Cardiac muscle cell (in vitro differentiated cells and primary cell): ENCODE measurements at places on chromosomes 16 and 17. TPM values are rescaled to one million over a fixed set of nuclear protein-coding genes. Genes with fewer than 3 reads are reported as not detected.

The APOBR gene
- not detected in 2 replicates for polyA plus RNA-seq

DNA sequence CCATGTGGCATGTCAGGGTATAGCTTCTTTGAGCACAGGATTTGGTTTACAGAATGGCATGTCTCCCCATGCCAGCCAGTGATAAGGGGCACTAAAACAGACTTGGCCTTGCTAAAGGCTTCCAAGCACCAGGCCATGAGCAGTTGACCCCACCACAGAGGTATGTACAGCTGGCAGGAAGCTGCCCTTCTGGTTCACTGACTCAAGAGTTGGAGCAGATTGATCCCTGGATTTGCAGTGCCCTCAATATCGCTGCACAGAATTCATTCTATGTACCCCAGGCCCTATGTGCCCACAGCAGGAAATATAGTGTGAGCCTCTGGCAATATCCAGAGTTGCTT is 24.3 kb downstream of the HLF start:
- DNase-seq: no peak
- H3K36me3 ChIP-seq: no peaks in the 10 kb centered on the region
- H3K27ac ChIP-seq: no peak overlapping the region
- no peak overlapping the region for H3K4me3 ChIP-seq
- no peaks in the 10 kb centered on the region for H3K4me1 ChIP-seq

DNA sequence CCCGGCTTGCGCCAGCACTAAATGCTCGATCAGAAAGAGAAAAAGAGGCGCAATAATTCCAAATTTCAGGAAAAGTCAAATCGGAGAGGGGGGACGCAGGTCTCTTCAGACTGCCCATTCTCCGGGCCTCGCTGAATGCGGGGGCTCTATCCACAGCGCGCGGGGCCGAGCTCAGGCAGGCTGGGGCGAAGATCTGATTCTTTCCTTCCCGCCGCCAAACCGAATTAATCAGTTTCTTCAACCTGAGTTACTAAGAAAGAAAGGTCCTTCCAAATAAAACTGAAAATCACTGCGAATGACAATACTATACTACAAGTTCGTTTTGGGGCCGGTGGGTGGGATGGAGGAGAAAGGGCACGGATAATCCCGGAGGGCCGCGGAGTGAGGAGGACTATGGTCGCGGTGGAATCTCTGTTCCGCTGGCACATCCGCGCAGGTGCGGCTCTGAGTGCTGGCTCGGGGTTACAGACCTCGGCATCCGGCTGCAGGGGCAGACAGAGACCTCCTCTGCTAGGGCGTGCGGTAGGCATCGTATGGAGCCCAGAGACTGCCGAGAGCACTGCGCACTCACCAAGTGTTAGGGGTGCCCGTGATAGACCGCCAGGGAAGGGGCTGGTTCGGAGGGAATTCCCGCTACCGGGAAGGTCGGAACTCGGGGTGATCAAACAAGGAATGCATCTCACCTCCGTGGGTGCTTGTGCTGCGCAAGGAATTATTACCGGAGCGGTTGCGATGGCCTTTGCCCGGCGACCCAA is 4.0 kb upstream of the DLX4 start:
- H3K27me3 ChIP-seq: peaks cover 89% of the 10 kb centered on the region
- no peaks in the 10 kb centered on the region for H3K4me1 ChIP-seq
- H3K36me3 ChIP-seq: no peaks in the 10 kb centered on the region
- DNase-seq: no peak
- H3K4me3 ChIP-seq: no peak overlapping the region

DNA sequence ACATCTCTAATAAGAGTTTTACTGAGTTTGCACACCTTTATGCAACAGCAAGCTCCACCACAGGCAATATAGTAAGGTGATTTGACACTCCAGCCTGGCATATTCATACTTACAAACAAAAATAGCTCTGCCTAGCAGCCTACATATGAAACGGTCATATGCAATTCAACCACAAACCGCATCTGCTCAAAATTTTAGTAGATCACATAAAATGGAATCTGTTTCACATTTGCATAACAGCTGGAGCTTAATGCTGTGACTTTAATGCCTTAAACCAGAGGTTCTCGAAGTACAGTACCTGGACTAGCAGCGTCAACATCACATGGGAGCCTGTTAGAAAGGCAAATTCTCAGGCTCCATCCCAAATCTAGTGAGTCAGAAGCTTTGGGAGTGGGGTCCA is 578.4 kb downstream of the CDH11 start:
- no peaks in the 10 kb centered on the region for H3K27me3 ChIP-seq
- H3K27ac ChIP-seq: no peak overlapping the region
- peaks cover 4% of the 10 kb centered on the region for H3K4me1 ChIP-seq
- H3K36me3 ChIP-seq: no peaks in the 10 kb centered on the region
- no peak overlapping the region for H3K4me3 ChIP-seq
- DNase-seq: no peak

DNA sequence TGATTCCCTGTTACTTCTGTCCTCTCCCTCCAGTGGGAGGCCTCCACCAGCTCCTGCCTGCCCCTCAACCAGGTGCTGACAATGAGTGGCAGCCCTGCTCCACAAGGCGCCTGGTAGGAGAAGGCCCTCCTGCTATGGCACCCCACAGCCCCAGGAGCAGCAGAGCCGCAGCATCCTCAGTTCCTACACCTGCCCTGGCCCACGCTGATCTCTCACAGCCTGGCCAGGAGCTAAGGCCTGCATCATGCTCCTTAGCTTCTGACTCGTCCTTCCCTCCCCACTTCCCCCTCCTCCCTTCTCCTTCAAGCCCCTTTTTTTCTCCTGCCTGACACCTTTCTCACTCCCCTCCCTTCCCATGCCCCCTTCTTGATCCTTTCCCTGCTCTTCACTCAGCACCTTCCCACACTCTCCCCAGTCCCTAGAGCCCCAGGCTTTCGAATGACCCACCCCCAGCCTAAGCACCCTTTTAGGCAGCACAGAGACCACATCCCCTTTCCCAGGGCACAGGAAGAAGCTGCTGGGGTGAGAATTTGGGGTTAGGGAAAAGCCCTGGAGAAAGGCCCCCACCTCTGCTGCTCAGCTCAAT is 6.5 kb downstream of the PROCA1 start:
- H3K27me3 ChIP-seq: no peaks in the 10 kb centered on the region
- H3K4me3 ChIP-seq: no peak overlapping the region
- H3K36me3 ChIP-seq: peaks cover 22% of the 10 kb centered on the region

The ATP2A3 gene
- polyA plus RNA-seq: 4.2 and 15.8 TPM in 2 replicates

The GGT6 gene
- polyA plus RNA-seq: not detected in 2 replicates
